ENCODE measurements at places on chromosomes 12 and 14. TPM values are rescaled to one million over a fixed set of nuclear protein-coding genes. Genes with fewer than 3 reads are reported as not detected.
A peak's percentile ranks its signal among the peaks of the same experiment; 100 is the strongest.

Gene KLRD1
- total RNA-seq: 0.06 TPM

Gene CLEC6A
- not detected for total RNA-seq

DNA sequence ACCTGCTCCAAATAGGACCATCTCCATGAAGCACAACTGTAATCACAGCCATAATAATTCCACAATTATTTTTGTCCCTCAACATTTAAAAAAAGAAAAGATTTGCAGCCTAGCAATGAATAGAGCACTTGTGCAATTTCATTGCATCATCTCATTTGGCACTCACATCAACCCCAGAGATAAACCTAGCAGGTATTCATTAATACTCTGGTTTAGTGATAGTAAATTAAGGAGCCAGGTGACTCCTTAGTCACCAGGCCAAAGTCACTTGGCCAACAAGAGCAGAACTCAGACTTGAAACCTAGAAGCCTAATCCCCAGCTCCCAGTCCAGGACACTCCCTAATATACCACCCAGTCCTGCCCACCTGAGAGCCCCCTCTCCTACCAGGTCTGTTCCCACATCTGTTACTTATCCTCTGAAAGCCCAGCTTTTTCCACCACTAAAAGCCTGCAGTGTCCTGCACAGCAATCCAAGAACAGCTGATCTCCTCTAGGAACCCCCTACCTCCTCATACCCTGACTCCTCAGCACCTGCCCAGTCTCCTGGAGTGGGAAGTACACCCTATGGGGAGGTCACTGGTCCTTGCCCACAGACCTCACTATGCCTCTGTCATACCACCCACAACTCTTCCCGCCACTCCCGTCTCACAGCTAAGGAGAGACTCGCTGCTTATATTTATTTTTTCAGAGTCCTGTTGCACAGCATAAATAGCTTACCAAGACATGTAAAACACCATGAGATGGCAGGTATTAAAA is 22.1 kb downstream of the OR10P1 start:
- DNase-seq: no peak
- H3K27ac ChIP-seq: no peak overlapping the region
- H3K36me3 ChIP-seq: no peaks in the 10 kb centered on the region
- no peaks in the 10 kb centered on the region for H3K27me3 ChIP-seq
- no peak overlapping the region for H3K4me3 ChIP-seq
- no peaks in the 10 kb centered on the region for H3K4me1 ChIP-seq

GRCh38 chr14:85342858-85343607 is 186.9 kb upstream of the FLRT2 start:
- no peaks in the 10 kb centered on the region for H3K36me3 ChIP-seq
- H3K27ac ChIP-seq: no peak overlapping the region
- H3K4me3 ChIP-seq: no peak overlapping the region
- no peak for DNase-seq

Gene DDHD1
- 10.7 TPM for total RNA-seq

- no peaks in the 10 kb centered on the region for H3K4me1 ChIP-seq
- no peak for DNase-seq
- no peaks in the 10 kb centered on the region for H3K36me3 ChIP-seq
- H3K27ac ChIP-seq: no peak overlapping the region
Observed at GRCh38 chr12:9133216-9133916, 17.6 kb upstream of the A2M start.

GRCh38 chr12:93802698-93803423 is 125.7 kb downstream of the CRADD start:
- H3K4me3 ChIP-seq: no peak overlapping the region
- H3K27ac ChIP-seq: no peak overlapping the region
- H3K4me1 ChIP-seq: no peaks in the 10 kb centered on the region

GRCh38 chr12:127081058-127081457 is 1185.9 kb upstream of the TMEM132C start:
- H3K36me3 ChIP-seq: no peaks in the 10 kb centered on the region
- no peak overlapping the region for H3K4me3 ChIP-seq
- H3K27me3 ChIP-seq: no peaks in the 10 kb centered on the region
- H3K4me1 ChIP-seq: peaks cover 46% of the 10 kb centered on the region
- DNase-seq: peak; percentile 79

- no peaks in the 10 kb centered on the region for H3K4me1 ChIP-seq
- H3K27ac ChIP-seq: no peak overlapping the region
- DNase-seq: no peak
- no peak overlapping the region for H3K4me3 ChIP-seq
- no peaks in the 10 kb centered on the region for H3K27me3 ChIP-seq
Observed at GRCh38 chr12:87021400-87021799, 765.2 kb upstream of the MGAT4C start.

DNA sequence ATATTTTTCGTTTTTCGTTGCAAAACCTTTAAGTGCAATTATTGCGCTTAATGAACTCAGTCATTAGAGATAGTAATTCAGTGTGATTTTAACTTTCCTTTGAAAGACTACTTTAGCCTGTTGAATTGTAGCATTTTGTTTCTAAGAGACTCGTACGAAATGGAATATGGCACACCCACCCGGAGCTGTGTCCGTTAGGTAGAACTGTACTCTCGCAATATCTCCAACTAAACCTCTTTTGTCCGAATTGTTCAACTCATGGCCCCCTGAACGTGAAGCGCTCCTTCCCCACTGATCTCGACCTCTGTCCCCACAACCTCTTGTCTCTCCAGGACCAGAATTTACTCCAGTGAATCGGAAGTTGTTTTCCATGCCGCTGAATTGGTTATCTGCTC is 800 bp downstream of the PCNX4 start:
- peak overlapping the region; percentile 85 for H3K27ac ChIP-seq
- DNase-seq: peak; percentile 65
- H3K27me3 ChIP-seq: no peaks in the 10 kb centered on the region
- H3K4me3 ChIP-seq: peak overlapping the region; percentile 76
- peaks cover 6% of the 10 kb centered on the region for H3K36me3 ChIP-seq

- DNase-seq: peak; percentile 15
- H3K4me1 ChIP-seq: peaks cover 22% of the 10 kb centered on the region
- H3K36me3 ChIP-seq: no peaks in the 10 kb centered on the region
- no peak overlapping the region for H3K27ac ChIP-seq
Observed at GRCh38 chr12:14408208-14408607, 42.7 kb downstream of the ATF7IP start.

- peaks cover 73% of the 10 kb centered on the region for H3K27me3 ChIP-seq
- H3K4me3 ChIP-seq: no peak overlapping the region
- no peaks in the 10 kb centered on the region for H3K36me3 ChIP-seq
- DNase-seq: no peak
Observed at GRCh38 chr12:2501464-2502191, 293.1 kb upstream of the FKBP4 start.

Gene SELPLG
- 0.73 TPM for total RNA-seq

- H3K36me3 ChIP-seq: no peaks in the 10 kb centered on the region
- no peaks in the 10 kb centered on the region for H3K4me1 ChIP-seq
- no peak for DNase-seq
- H3K27ac ChIP-seq: no peak overlapping the region
Observed at GRCh38 chr14:99941211-99941610, 124.0 kb upstream of the EVL start.

DNA sequence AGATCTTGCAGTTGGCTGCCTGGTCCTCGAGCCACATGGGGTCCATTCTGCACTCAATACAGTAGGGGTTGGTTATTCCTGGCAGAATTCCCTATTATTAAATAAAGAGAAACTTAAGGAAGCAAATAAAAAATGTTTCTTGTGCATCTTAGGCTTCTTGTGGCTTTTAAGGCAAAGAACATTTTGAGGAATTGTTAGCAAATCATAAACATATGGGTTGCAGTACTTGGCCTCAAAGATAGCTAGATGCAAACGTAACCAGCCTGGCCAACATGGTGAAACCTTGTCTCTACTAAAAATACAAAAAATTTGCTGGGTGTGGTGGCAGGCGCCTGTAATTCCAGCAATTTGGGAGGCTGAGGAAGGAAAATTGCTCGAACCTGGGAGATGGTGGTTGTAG is 50.8 kb upstream of the KCNA5 start:
- H3K4me3 ChIP-seq: no peak overlapping the region
- no peaks in the 10 kb centered on the region for H3K4me1 ChIP-seq
- no peaks in the 10 kb centered on the region for H3K36me3 ChIP-seq
- no peak for DNase-seq

- DNase-seq: no peak
- peak overlapping the region; percentile 65 for H3K4me3 ChIP-seq
- H3K4me1 ChIP-seq: peaks cover 23% of the 10 kb centered on the region
- H3K27ac ChIP-seq: no peak overlapping the region
Observed at GRCh38 chr14:61188196-61188595, 92.9 kb downstream of the TMEM30B start.

DNA sequence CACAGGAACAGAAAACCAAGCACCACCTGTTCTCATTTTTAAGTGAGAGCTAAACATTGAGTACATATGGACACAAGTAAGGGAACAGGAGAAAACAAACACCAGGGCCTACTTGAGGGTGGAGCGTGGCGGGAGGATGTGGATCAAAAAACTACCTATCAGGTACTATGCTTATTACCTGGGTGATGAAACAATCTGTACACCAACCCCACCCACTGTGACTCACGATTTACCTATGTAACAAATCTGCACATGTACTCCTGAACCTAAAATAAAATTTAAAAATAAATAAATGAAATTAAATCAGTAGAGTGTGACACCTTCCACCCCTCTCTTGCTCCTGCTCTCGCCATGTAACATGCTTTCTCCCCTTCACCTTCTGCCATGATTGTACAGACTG is 615.5 kb downstream of the RPL10L start:
- H3K27ac ChIP-seq: no peak overlapping the region
- peak; percentile 47 for DNase-seq
- no peaks in the 10 kb centered on the region for H3K36me3 ChIP-seq

- H3K27ac ChIP-seq: no peak overlapping the region
- peaks cover 6% of the 10 kb centered on the region for H3K4me1 ChIP-seq
- no peak overlapping the region for H3K4me3 ChIP-seq
- H3K27me3 ChIP-seq: no peaks in the 10 kb centered on the region
Observed at GRCh38 chr12:62805517-62805916, 129.4 kb downstream of the PPM1H start.

GRCh38 chr14:89576145-89576927 is 159.3 kb upstream of the FOXN3 start:
- H3K27me3 ChIP-seq: no peaks in the 10 kb centered on the region
- no peaks in the 10 kb centered on the region for H3K36me3 ChIP-seq
- peaks cover 12% of the 10 kb centered on the region for H3K4me1 ChIP-seq
- H3K4me3 ChIP-seq: no peak overlapping the region
- DNase-seq: no peak
- H3K27ac ChIP-seq: no peak overlapping the region

DNA sequence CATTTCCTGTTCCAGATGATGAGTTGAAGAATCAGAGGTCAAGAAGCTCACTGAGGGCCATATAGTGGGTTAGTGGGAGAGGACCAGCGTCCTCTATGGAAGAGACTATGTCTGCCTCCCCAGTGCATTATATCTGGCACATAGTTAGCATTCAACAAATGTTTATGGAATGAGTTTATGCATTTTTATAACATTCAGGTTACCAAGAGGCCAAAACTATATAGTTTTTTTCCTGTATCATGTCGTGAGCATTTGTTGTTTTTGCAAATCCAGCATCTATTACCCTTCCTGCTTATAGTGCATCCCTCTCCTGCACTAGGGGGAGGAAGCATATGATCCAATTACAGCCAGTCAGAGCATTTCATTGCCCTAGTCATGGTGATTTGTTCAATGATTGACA is 60.6 kb downstream of the SUDS3 start:
- H3K4me1 ChIP-seq: no peaks in the 10 kb centered on the region
- H3K27me3 ChIP-seq: peaks cover 59% of the 10 kb centered on the region
- no peak for DNase-seq

DNA sequence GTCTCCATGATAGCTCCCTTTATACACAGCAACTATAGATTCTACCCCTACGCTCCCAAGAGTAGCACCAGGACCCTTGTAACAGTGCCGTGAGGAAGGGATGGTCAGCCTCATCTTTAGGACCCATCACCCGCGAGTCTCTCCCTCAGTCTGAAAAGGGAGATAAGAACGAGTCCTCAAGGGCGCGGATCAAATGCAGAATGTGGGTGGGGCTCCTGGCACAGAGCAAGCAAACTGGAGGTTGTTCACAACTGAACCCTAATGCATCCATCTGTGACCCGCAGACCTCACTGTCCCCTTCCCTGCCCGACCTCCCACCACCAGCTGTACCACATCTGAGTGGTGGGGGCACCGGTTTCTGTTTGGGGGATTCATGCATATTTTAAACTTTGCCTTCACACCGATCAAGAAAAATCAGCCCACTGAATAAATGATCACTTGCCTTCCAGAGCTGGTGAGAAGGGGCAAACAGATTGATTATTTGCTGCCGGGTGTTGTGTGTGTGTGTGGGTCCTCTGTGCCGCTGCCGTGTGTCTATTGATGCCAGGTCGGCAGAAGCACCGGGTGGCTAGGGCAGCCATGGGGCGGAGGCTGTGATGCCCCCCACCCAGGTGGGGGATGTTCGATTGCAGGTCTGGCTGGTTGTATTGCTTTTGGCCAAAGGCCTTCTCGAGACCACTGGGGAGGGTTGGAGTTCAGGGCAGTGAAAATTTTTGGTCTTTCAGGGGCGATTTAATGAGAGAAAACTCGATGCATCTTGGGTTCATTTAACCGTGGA is 35.7 kb upstream of the BEGAIN start:
- H3K36me3 ChIP-seq: no peaks in the 10 kb centered on the region
- H3K4me3 ChIP-seq: no peak overlapping the region

Gene MYH6
- total RNA-seq: not detected

DNA sequence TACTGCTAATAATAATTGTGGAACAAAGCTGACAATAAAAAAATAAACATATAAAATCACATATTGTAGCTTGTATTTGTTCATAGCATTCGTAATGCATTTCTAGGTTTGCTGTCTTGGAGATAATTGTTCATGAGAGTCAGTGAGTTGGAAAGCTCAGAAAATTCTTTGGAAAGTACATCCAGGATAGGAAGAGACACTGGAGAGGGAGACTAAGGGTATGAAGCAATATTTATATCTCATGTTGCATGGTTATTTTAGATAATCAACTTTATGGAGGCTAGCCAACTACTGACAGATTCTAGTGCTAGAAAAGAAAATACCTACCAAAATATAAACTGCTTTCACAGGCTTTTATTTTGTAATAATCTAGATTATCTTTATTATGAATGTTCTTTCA is 1095.2 kb downstream of the FSCB start:
- H3K27me3 ChIP-seq: no peaks in the 10 kb centered on the region
- no peak for DNase-seq
- H3K4me1 ChIP-seq: peaks cover 21% of the 10 kb centered on the region

GRCh38 chr12:59027199-59027598 is 106.9 kb upstream of the LRIG3 start:
- H3K36me3 ChIP-seq: no peaks in the 10 kb centered on the region
- H3K4me3 ChIP-seq: no peak overlapping the region
- no peak overlapping the region for H3K27ac ChIP-seq
- H3K27me3 ChIP-seq: no peaks in the 10 kb centered on the region
- peak; percentile 49 for DNase-seq

Gene INF2
- total RNA-seq: 161 TPM

Gene WSCD2
- not detected for total RNA-seq

DNA sequence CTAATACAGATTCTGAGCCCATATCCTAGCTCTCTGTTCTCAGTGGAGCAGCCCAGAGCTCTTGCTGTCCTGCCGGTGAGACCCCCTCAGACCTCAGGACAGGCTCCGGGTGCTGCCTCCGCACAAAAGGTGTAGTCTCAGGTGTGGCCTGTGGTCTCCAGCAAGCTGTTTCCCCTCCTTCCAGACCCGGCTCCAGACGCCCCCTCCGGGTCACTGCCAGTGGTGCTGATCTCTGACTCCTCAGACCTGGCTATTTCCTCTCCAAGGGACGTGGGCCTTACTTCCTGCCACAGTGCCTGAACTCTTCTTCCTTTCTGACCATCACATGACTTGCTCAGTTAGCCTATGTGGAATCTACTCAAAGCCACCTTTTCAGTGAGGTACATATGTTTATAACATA is 337.5 kb downstream of the GLT1D1 start:
- no peaks in the 10 kb centered on the region for H3K27me3 ChIP-seq
- DNase-seq: no peak
- H3K36me3 ChIP-seq: no peaks in the 10 kb centered on the region
- no peak overlapping the region for H3K27ac ChIP-seq
